ENCODE measurements at places on chromosomes 4 and X.
A peak's percentile ranks its signal among the peaks of the same experiment; 100 is the strongest.

- no peak for DNase-seq
Observed at GRCh38 chrX:7946960-7947359, 19.7 kb upstream of the PNPLA4 start.

DNA sequence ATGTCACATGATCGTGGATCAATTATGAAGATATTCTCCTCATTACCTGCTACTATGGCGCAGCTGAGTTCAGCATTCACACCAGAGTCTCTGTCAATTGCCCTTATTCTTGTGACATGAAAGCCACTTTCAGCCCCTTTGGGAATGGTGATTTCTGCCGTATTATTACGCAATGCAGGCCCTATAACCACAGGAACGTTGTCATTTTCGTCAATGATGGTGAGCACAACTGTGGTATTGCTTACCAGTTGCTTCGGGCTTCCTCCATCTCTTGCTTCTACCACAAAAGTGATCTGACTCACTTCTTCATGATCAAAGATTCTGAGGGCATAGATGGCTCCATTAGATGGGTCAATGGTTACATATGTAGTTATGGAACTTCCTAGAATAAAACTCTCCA, 2.1 kb downstream of the PCDH18 start:
- DNase-seq, result no peak

GRCh38 chr4:178963446-178964045, 1521.3 kb upstream of the AGA start:
- no peak for DNase-seq

GRCh38 chr4:182752158-182752910, 164.9 kb downstream of the DCTD start:
- DNase-seq, result no peak

- DNase-seq, result peak; percentile 43
Observed at GRCh38 chr4:2469192-2469984, 482 bp downstream of the RNF4 start.

GRCh38 chr4:73828956-73829355, 7.5 kb upstream of the CXCL6 start:
- DNase-seq, result no peak

GRCh38 chr4:17805580-17806155, 4.9 kb downstream of the DCAF16 start:
- DNase-seq, result no peak

GRCh38 chrX:45747905-45748304, 547.2 kb upstream of the DIPK2B start:
- DNase-seq, result no peak

- no peak for DNase-seq
Observed at GRCh38 chrX:103360916-103361315, 4.6 kb downstream of the TCEAL9 start.

DNA sequence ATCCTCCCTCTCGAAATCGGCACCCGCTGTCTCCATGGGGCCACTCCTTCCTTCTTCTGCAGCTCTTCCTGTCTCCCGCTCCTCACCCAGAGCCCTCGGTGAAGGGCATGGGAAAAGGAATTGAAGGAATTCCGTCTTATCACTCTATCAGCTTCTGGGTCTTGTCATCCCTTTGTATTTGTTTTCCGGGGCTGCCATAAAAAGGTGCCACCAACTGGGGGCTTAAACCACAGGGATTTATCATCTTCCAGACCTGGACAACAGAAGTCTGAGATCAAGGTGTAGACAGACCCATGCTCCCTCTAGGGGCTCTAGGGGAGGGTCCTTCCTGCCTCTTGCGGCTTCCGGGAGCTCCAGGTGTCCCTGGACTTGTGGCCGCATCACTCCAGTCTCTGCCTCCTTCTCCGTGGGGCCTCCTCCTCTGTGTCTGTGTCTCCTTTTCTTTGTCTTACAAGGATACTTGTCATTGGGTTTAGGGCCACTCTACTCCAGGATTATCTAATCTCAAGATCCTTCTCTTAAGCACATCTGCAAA, 24.0 kb downstream of the CD99 start:
- DNase-seq, result no peak

DNA sequence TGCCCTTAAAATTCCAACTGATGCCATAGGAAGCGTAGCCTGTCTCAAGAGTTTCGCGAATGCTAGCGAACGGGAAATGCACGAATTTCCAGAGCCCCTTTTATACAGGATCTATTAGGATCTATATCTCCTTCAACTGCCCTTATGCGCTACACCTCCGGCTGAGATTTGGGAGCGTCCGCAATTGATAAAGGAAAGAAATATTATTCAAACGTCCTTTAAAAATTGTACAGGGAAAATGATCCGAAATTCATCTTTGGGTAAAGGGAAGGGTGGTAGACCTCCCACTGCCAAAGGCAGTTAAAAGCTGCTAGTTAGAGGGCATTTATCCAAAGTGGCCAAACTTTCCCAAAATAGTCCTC, 609 bp downstream of the NR3C2 start:
- no peak for DNase-seq

- DNase-seq, result no peak
Observed at GRCh38 chr4:76558396-76559235, 123.6 kb downstream of the SHROOM3 start.

GRCh38 chr4:151067316-151067970, 32.0 kb upstream of the RPS3A start:
- no peak for DNase-seq

- no peak for DNase-seq
Observed at GRCh38 chrX:134660627-134661026, 2.4 kb upstream of the PLAC1 start.

- DNase-seq, result no peak
Observed at GRCh38 chrX:8036914-8037313, 109.7 kb upstream of the PNPLA4 start.

- DNase-seq, result no peak
Observed at GRCh38 chr4:69776696-69777095, 16.3 kb upstream of the SULT1B1 start.

DNA sequence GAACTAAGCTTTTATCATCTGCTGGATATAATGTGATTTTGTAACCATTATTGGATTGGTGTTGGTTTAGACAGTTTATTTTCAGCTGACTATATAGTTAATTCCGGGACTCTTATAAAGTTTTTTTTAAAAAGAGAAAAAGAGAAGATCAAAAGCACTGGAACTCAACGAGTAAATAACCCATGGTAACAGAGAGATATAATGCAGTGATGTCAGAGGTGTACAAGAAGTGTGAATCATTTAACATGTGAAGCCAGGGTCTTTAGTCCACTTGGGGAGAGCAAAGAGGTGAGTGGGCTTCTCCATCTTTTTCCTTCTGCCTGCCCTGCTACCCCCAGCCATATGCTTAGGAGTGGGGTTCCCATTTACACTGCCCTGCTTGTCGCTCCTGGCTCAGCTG, 3.2 kb downstream of the TMEM165 start:
- DNase-seq, result no peak

GRCh38 chrX:130321550-130321949, 18.2 kb upstream of the SLC25A14 start:
- no peak for DNase-seq

GRCh38 chr4:108881190-108881589, 118.3 kb upstream of the ETNPPL start:
- DNase-seq, result no peak

- DNase-seq, result peak; percentile 88
Observed at GRCh38 chr4:2811830-2812611, 19.1 kb downstream of the SH3BP2 start.

GRCh38 chrX:22345884-22346283, 73.2 kb downstream of the CBLL2 start:
- DNase-seq, result no peak

GRCh38 chrX:107857837-107858236, 32.2 kb downstream of the MID2 start:
- DNase-seq, result no peak

DNA sequence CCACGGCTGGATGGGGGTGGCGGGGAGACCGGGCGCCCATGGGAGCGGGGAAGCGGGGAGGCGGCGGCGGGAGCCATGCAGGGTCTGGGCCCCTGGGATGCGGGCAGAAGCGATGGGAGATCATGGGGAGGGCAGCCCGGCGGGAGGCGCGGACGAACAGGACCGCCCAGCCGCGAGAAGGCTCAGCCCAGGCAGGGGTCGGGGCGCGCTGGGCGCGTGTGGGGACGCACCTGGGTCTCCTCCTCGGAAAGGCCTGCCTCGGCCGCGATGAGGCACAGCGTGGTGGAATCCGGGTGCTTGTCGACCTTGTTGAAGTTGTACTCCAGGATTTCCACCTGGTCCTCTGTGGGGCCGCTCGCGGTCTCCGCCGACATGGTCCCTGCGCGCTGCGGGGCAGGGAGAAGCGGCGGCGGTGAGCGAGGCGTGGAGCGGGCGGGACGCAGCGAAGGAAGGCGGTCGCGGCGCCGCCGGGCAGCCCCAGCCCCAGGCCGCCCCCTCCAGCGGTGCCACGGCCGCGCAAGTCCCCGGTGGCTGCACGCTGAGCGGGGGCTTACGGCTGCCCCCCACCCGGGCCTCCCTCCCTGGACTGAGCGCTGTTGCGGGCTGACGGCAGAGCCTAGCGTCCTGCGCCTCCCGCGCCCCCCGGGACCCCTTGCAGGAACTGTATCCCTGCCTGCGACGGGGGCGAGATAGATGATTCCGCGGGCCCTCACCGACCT, 25.3 kb downstream of the HOPX start:
- peak; percentile 26 for DNase-seq

DNA sequence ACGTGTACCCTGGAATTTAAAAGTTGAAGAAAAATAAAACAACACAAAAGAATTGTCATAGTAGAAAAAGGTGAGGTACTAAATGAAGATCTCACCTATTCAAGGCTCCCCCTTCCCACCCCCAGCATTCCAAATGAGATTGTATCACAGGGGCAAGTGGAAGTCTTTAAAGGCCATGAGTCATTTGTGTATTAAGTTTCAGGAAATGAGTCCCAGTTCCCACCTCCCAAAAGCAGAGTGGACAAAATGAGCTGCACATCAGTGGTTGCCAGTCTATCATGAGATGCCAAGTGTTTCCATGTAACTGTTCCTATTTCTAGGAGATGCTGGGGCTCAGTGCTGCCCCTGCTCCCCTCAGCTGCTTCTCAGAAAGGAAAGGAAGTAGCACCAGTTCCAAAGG, 20.1 kb downstream of the ARHGEF9 start:
- DNase-seq, result no peak

GRCh38 chr4:127957105-127957504, 7.9 kb downstream of the MFSD8 start:
- DNase-seq, result no peak

DNA sequence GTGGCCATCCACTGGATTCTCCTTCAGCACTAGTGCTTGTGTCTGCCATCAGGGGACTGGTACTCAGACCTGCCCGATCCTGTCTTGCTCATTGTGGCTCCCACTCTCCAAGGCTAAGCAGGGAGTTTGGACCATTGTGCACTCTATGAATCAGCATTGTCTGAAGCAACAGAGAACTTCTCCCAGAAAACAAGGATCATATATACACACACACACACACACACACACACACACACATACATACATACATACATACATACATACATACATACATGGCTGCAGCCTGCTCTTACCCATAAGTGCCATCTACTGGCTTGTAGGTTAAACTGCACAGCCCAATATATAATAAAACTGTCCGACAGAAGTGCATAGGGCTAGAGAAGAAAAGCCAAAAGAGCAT, 345.3 kb upstream of the LCORL start:
- DNase-seq, result no peak

DNA sequence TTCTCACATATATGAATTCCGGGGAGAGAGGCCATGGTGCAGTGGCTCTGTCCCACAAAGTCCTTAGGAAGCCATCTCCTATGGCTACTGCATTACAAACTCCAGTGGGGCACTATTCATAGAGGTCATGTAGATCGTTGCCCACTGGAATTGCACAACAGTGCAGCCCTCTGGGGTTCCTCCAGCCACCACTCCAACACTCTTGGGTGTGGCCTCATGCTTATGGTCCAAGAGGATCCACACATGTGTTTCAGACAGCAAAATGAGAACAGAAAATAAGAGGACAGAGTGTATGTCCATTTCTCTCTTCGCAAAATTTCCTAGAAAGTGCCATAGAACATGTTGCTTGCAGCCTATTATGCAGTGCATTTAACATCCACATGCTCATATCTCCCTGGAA, 444.2 kb upstream of the FAM241A start:
- no peak for DNase-seq

GRCh38 chrX:20740443-20740842, 473.7 kb upstream of the RPS6KA3 start:
- DNase-seq, result no peak

DNA sequence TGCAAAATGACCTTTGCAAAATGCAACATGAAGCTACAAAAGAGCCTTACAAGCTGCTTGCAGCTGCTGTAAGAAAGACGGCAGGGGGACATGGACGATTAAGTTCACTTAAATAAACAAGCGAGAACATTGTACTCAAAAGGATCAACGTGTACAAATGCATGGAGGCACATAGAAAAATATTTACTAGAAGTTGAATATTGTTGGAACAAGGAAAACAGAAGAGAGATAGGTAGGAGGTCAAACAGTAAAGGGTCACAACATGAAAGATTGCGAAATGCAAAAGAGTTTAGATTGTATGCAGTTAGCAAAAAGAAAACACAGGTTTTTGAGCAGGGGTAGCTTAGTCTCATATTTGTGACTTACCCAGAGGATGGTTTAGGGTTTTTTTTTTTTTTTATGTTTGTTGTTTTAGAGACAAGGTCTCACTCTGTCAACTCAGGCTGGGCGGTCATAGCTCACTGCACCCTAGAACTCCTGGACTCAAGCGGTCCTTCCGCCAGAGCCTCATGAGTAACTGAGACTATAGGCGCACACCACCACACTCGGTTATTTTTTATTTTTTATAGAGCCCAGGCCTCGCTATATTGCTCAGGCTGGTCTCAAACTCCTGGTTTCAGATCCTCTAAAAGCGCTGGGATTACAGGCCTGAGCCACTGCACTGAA, 1.4 kb upstream of the PHF8 start:
- DNase-seq, result no peak

- DNase-seq, result no peak
Observed at GRCh38 chr4:136939781-136940180, 592.5 kb downstream of the PCDH18 start.

DNA sequence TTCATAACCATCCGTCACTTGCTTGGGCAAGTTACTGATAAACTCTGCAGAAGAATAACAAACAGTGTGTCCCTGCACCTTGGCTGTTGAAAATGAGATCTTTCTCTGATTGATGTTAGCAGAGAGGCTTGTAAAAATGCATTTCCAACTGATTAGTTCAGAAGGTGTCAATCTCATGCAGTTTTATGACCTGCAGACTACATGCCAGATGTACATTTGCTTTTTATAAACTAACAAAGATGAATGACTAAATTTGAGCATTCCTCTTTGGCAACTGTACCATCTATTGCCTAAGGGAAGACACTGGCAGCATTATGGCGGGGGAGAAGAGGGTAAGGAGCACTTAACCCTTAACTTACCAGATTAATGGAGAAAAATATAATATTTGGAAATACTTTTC, 192.8 kb downstream of the DCTD start:
- DNase-seq, result no peak

GRCh38 chr4:129264008-129264657, 168.2 kb downstream of the C4orf33 start:
- no peak for DNase-seq

GRCh38 chr4:98838531-98838930, 90.4 kb downstream of the EIF4E start:
- no peak for DNase-seq

DNA sequence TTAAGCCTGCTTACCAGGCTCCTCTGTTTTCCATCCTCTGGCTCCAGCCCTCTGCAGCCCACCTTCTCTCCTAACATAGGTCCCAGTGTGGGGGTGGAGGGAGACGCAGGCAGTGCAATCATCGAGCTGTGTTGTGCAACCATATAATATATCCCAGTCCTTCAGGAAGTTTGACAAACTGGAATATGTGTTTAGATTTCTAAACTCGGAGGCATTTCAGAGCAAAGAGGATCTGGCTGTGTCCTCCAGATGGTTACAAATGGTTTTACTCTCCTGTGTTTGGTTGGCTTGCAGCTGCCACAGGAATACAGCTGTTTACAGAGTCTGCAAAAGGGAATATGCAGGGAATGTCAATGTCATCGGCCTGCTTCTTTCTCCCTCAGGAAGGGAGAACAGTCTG, 195.3 kb upstream of the LNX1 start:
- no peak for DNase-seq
